ENCODE measurements at places on chromosomes 1 and 21.

- no peak for DNase-seq
Measured at GRCh38 chr1:2087766-2088165, 37.6 kb downstream of the PRKCZ start.

DNA sequence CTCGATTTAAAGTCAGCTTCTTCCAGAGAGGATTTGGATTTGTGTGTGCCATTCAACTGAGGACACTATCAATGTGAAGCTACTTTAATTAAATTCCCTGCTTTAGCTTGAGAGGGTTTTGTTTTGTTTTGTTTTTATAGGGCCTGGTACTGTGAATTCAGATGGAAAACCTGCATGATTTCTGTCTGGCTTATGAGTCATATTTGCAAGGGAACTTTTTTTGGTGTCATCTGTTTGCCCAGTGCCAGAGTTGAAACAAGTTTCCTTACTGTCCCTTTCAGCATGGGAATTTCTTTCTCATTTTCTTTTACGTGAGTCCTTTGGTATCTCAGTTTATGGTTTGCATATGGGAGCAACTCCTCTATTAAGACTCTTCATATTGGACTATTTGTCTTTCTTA lies 194.6 kb downstream of the GREM2 start:
- no peak for DNase-seq

- no peak for DNase-seq
Measured at GRCh38 chr1:245537992-245538391, 383.2 kb downstream of the KIF26B start.

- no peak for DNase-seq
Measured at GRCh38 chr1:10835421-10835820, 39.0 kb upstream of the CASZ1 start.

DNA sequence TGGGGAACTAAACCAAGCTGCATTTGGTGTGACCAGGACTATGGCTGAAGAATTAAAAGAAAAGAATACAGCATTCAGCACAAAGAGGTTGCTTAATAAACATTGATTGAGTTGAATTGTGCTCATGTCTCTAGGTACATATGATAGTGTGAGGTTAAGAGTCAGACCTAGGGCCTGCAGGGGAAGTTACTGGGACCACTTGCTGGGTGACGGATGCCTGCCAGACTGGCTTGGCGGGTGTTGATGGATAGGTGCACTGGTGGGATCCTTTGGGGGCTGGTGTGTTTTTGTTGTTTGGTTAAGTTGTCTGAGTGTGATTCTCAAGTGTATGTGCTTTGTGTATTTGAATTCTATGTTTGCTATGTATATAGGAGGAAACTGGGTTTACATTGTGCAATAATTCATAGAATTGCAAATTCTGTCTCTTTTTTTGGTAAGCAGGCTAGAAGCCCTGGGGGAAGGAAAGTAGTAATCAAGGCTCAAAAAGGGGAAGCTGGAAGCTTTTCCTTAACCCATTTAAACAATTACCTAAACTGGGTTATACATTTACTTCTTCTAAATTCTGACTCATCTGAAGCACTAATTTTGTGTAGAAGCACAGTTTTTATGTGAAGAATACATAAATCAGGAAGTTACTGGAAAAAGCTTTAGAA lies 1.8 kb downstream of the CD101 start:
- DNase-seq, result no peak

- DNase-seq, result no peak
Measured at GRCh38 chr1:194252199-194252598, 1065.8 kb upstream of the B3GALT2 start.

Data from RWPE2 (cell line).